A549 treated with dexamethasone at 1 μM for 4 hours (cell line): ENCODE measurements at places on chromosomes 6 and 20. TPM values are rescaled to one million over a fixed set of nuclear protein-coding genes. Genes with fewer than 3 reads are reported as not detected.

The SLC24A3 gene
- 0.02 to 0.05 TPM (median 0.03 TPM) in 3 of 5 replicates, not detected in the others for total RNA-seq

The GFOD1 gene
- total RNA-seq = 1.4 to 2.0 TPM (median 1.7 TPM) in 5 replicates

The REM1 gene
- total RNA-seq = 0.47 to 1.1 TPM (median 0.99 TPM) in 5 replicates

The DACT2 gene
- total RNA-seq = 0.06 to 0.08 TPM (median 0.06 TPM) in 4 of 5 replicates, not detected in the other

The SCRT2 gene
- total RNA-seq = 0.04 TPM in 1 of 5 replicates, not detected in the others

The TLDC2 gene
- not detected in 5 replicates for total RNA-seq

The IPCEF1 gene
- total RNA-seq = 0.07 to 0.24 TPM (median 0.11 TPM) in 5 replicates

The BCAS1 gene
- 0.44 to 0.69 TPM (median 0.64 TPM) in 5 replicates for total RNA-seq

The ADIG gene
- total RNA-seq = not detected in 5 replicates

The RANBP9 gene
- 12.4 to 14.4 TPM (median 13.8 TPM) in 5 replicates for total RNA-seq

The HLA-DOA gene
- total RNA-seq = 0.09 TPM in 1 of 5 replicates, not detected in the others

The MYCT1 gene
- 0.09 TPM in 1 of 5 replicates, not detected in the others for total RNA-seq

The OPN5 gene
- not detected in 5 replicates for total RNA-seq

The FHL5 gene
- total RNA-seq = not detected in 5 replicates

The CDK5RAP1 gene
- 31.9 to 38.0 TPM (median 33.7 TPM) in 5 replicates for total RNA-seq

The HLA-DQA2 gene
- not detected in 5 replicates for total RNA-seq
